ENCODE measurements at places on chromosomes 7 and 10. TPM values are rescaled to one million over a fixed set of nuclear protein-coding genes. Genes with fewer than 3 reads are reported as not detected.

ICA1 gene
- polyA plus RNA-seq = 0.25 TPM

NPFFR1 gene
- not detected for polyA plus RNA-seq

MMP21 gene
- not detected for polyA plus RNA-seq

LRMDA gene
- polyA plus RNA-seq = not detected

AEBP1 gene
- polyA plus RNA-seq = 3.7 TPM

SSC4D gene
- not detected for polyA plus RNA-seq

GRM3 gene
- polyA plus RNA-seq = not detected

STEAP1 gene
- not detected for polyA plus RNA-seq

PCGF5 gene
- 81.7 TPM for polyA plus RNA-seq

GHRHR gene
- not detected for polyA plus RNA-seq

ADAM12 gene
- polyA plus RNA-seq = not detected

FAM20C gene
- not detected for polyA plus RNA-seq

MOGAT3 gene
- polyA plus RNA-seq = not detected

GLI3 gene
- polyA plus RNA-seq = not detected

TSPAN12 gene
- not detected for polyA plus RNA-seq

WDFY4 gene
- 78.7 TPM for polyA plus RNA-seq

CCL24 gene
- polyA plus RNA-seq = not detected

CDNF gene
- 1.1 TPM for polyA plus RNA-seq

GIMAP4 gene
- polyA plus RNA-seq = 16.2 TPM

INPP5A gene
- polyA plus RNA-seq = 0.94 TPM

TMEM270 gene
- not detected for polyA plus RNA-seq

LFNG gene
- polyA plus RNA-seq = 1.7 TPM

TMEM196 gene
- not detected for polyA plus RNA-seq

RELN gene
- polyA plus RNA-seq = not detected

SKIDA1 gene
- not detected for polyA plus RNA-seq

TFAM gene
- 56.0 TPM for polyA plus RNA-seq

GARS1 gene
- polyA plus RNA-seq = 79.1 TPM

CPA1 gene
- not detected for polyA plus RNA-seq

PON3 gene
- polyA plus RNA-seq = not detected
